SJSA1 (cell line): ENCODE measurements at places on chromosomes 6 and 20. TPM values are rescaled to one million over a fixed set of nuclear protein-coding genes. Genes with fewer than 3 reads are reported as not detected.

GRCh38 chr20:24798930-24799705 is 150.0 kb upstream of the CST7 start:
- H3K27ac ChIP-seq: no peak overlapping the region
- H3K36me3 ChIP-seq: no peaks in the 10 kb centered on the region
- 0 out of 2 replicates have a peak, but pooled peaks cover 3% of the 10 kb centered on the region for H3K27me3 ChIP-seq

- DNase-seq: no peak
- no peaks in the 10 kb centered on the region for H3K4me1 ChIP-seq
- no peaks in the 10 kb centered on the region for H3K27me3 ChIP-seq
- no peak overlapping the region for H3K4me3 ChIP-seq
- H3K27ac ChIP-seq: no peak overlapping the region
Measured at GRCh38 chr6:64256483-64256882, 620.9 kb downstream of the PHF3 start.

GRCh38 chr6:11309947-11310665 is 77.6 kb upstream of the NEDD9 start:
- no peak for DNase-seq
- peaks cover 4% of the 10 kb centered on the region; the same call in 1 of the 2 replicates for H3K4me1 ChIP-seq
- H3K27me3 ChIP-seq: no peaks in the 10 kb centered on the region
- no peaks in the 10 kb centered on the region for H3K36me3 ChIP-seq
- no peak overlapping the region for H3K4me3 ChIP-seq

DNA sequence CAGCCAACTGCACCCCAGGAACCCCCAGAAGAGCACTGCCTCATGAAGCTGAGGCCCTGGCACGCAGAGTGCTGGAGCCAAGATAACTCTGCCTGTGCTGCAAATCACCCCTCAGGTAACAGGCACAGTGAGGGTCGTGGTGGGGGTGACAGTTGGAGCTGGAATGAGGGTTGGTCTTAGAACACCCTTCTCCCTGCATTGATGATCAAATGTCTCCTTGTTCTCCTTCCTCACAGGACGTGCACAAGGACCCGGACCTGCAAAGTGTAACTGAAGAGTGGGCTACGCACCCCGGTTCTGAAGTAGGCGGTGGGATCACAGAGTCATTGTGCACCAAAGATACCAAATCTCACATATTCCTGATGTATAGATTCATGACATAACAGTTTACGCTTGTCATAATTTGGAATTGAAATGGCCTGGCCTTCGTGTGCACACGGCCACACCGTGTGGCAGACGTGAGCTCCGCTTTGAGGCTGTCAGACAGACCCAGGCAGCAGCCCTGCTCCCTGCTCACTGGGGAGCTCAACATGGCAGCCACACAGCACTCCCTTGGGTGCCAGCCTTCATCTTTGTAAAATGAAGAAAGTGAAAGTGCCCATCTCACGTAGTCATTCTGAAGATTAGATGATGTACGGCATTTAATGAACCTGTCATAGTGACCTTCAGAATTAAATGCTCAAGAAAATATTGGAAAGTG is 8.8 kb downstream of the THBS2 start:
- no peak overlapping the region for H3K27ac ChIP-seq
- DNase-seq: no peak
- H3K4me3 ChIP-seq: no peak overlapping the region
- no peaks in the 10 kb centered on the region for H3K36me3 ChIP-seq
- H3K27me3 ChIP-seq: no peaks in the 10 kb centered on the region

DNA sequence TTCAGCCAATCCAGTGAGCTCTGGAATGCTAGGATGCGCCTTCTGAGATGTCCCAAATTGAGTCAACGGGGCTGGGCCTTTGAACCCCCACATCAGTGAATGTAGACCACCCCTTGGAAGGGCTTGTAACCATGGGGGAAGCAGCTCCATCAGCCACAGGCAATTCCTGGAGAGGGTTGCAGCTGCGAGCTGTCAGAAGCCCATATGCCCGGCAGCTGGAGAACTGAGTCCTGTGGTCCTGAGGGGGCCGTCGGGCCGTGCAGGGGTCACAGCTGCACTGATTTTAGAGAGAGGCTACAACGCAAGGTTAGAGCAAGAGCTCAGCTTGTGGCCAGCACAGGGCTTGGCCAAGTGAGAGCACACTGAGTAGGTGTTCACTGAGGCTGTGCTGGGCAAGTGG is 121.3 kb downstream of the TOX2 start:
- H3K36me3 ChIP-seq: peaks cover 5% of the 10 kb centered on the region; the same call in 1 of the 2 replicates
- no peak for DNase-seq
- H3K27me3 ChIP-seq: no peaks in the 10 kb centered on the region
- no peak overlapping the region for H3K27ac ChIP-seq

DNA sequence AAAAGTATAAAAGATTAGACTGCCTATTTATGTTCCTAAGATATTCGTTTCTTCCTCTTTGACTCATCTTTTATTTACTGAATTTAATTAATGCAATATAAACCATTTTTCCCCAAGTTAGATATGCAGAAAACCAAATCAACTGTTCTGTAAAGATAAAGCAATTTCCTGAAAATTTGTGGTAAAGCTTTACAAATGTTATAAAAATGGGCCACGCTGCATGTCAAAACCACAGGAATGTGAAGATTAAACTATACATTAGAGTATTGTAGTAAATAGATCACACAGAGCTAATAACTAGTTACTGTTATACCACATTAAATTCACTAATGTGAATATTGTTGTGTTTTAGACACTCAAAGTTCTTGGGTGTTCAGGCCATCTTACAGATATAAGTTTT is 83.4 kb downstream of the OPN5 start:
- no peaks in the 10 kb centered on the region for H3K36me3 ChIP-seq
- H3K4me3 ChIP-seq: no peak overlapping the region
- DNase-seq: no peak

GRCh38 chr20:39758876-39759275 is 796.7 kb downstream of the DHX35 start:
- H3K27me3 ChIP-seq: no peaks in the 10 kb centered on the region
- H3K36me3 ChIP-seq: no peaks in the 10 kb centered on the region
- no peaks in the 10 kb centered on the region for H3K4me1 ChIP-seq

DNA sequence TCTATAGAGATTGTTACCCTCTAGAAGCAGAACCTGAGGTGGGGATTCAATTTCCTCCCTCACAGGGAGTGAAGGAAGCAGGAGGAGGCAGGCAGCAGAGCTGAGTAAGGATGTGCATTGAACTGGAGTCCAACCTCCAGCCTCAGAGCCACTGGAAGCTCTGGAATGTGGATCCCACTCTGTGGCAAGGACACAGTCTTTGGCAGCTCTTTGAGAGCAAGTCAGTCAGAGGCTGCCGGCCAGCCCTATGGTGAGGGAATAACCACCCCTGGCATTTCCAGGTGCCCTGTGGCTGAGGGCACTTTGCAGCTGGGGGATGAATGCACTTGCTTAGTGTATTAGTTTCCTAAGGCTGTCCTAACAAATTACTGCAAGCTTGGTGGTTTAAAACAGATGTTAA is 37.2 kb downstream of the EBF4 start:
- no peak for DNase-seq
- no peak overlapping the region for H3K27ac ChIP-seq
- no peak overlapping the region for H3K4me3 ChIP-seq
- H3K27me3 ChIP-seq: 0 out of 2 replicates have a peak, but pooled peaks cover 4% of the 10 kb centered on the region

DNA sequence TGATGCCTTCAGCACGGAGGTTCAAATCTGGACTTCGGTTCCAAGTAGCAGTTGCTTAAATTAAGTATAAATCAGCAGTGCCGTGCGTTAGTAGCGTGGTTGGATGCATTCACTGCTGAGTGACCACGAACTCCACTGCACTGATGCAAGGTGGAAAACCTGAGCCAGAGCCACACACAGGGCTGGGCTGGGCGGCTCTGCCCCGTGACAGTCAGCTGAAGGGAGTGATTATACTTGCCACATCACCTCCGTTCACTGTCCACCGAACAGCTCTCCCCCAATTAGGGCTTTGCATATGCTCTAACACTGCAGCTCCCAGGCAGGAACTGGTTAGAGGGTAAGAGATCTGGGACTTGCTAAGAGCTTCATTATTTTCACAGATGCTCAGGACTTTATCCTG is 22.2 kb downstream of the PPP1R3G start:
- no peak overlapping the region for H3K27ac ChIP-seq
- H3K4me1 ChIP-seq: peaks cover 12% of the 10 kb centered on the region
- H3K36me3 ChIP-seq: no peaks in the 10 kb centered on the region

GRCh38 chr6:157893238-157893637 is 70.2 kb downstream of the SNX9 start:
- no peak for DNase-seq
- H3K27me3 ChIP-seq: no peaks in the 10 kb centered on the region; the same call in 1 of the 2 replicates
- no peak overlapping the region for H3K27ac ChIP-seq
- no peaks in the 10 kb centered on the region for H3K4me1 ChIP-seq
- peaks cover 14% of the 10 kb centered on the region for H3K36me3 ChIP-seq

GRCh38 chr20:46647469-46647868 is 3.8 kb downstream of the SLC13A3 start:
- H3K27me3 ChIP-seq: peaks cover 19% of the 10 kb centered on the region
- DNase-seq: no peak
- no peak overlapping the region for H3K27ac ChIP-seq
- no peak overlapping the region for H3K4me3 ChIP-seq

TNFRSF6B gene
- total RNA-seq: 1.9 TPM in 1 of 2 replicates, not detected in the other

MOG gene
- not detected in 2 replicates for total RNA-seq

COX4I2 gene
- not detected in 2 replicates for total RNA-seq
